ENCODE measurements at places on chromosomes 3 and 15.

DNA sequence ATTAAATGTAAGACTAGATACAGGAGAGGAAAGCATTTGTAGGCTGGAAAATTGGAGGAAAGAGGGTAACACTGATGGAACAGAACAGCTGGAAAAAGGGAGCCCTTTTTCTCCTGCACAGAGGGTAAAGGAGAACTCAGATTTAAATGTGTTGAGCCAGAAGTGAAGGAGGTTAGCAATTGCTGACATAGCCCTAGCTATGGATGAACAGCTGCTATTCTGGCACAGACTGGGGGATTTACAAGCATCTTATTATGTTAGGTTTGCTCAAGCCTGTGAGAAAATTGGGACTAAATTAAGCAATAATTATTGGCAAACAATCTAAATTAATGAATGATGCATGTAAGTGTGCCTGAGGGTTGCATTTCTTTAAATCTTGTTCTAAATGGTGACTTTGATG lies 40.6 kb upstream of the PRR20G start:
- DNase-seq, result no peak

DNA sequence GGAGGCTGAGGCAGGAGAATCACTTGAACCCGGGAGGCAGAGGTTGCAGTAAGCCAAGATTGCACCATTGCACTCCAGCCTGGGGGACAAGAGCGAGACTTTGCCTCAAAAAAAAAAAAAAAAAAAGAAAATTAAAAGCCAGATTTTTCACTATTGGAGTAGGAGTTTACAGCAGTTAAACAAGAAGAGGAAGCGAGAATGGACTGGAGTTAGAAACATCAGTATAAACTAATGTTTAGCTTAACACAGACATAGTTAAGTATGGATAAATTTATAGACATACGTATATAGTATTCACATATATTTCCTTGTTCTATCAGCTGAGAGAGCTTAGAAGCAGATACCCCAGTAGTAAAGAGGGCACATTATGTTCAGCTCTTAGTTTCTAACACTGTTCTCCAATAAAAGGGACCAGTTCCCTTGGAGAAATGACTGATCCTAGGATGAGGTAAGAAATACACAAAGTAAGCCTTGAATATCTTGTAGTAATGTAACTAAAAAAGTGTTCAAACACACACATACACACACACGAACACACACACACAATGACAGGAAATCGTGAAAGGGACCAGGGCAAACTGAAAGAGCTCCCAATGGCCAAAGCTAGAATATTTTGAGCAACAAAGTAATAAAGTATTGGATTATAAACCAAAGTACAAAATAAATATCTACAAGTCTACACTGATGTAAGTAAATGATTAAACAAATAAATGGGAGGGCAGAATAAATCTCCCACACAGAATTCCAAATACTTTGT lies 25.1 kb downstream of the PIK3CB start:
- DNase-seq, result no peak

- no peak for DNase-seq
These were observed 129.1 kb upstream of the TGFBR2 start for GRCh38 chr3:30477149-30477921.

DNA sequence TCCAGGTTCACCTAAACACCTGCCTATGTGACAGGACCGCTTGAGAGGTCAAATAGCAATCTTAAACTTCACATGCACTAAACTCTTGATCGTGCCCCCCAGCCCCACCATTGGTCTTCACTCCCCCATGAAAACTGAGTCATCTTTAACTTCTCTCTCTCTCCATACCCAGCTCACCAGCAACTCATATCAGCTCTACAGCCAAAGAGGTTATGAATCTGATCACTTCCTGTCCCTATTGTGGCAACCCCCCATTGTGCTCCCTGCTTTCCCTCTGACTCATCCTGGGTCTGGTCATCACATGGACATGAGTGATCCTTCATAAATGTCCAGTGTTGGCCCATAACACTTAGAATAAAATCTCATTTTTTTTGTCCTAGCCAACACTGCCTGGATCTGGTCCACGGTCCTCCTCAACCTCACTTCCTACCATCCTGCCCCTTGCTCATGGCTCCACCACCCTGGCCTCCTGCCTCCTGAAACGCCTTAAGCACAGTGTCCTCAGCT lies 103.4 kb upstream of the HACD2 start:
- no peak for DNase-seq

DNA sequence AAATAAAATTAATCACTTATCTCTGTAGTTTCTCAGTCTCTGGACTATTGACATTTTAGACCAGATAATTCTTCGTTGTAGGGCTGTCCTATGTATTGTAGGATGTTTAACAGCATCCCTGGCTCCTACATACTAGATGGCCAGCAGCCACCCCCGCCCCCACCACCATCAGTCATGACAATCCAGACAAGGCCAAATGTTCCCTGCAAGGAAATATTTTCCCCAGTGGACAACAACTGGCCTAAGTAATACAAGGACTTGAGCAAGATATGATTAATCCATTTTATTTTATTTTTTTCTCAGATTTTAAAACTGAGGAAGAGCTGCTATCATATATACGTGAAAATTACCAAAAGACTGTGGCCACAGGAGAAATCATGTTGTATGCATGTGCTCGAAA lies 23.8 kb downstream of the TICRR start:
- no peak for DNase-seq

- no peak for DNase-seq
These were observed 64.2 kb upstream of the FOXP1 start for GRCh38 chr3:71647751-71648150.

- DNase-seq, result no peak
These were observed 199.1 kb upstream of the GADL1 start for GRCh38 chr3:31093606-31094005.

- no peak for DNase-seq
These were observed 40.4 kb upstream of the WDR49 start for GRCh38 chr3:167694121-167694520.

GRCh38 chr3:32307591-32307990 lies 69.1 kb downstream of the CMTM8 start:
- DNase-seq, result no peak

DNA sequence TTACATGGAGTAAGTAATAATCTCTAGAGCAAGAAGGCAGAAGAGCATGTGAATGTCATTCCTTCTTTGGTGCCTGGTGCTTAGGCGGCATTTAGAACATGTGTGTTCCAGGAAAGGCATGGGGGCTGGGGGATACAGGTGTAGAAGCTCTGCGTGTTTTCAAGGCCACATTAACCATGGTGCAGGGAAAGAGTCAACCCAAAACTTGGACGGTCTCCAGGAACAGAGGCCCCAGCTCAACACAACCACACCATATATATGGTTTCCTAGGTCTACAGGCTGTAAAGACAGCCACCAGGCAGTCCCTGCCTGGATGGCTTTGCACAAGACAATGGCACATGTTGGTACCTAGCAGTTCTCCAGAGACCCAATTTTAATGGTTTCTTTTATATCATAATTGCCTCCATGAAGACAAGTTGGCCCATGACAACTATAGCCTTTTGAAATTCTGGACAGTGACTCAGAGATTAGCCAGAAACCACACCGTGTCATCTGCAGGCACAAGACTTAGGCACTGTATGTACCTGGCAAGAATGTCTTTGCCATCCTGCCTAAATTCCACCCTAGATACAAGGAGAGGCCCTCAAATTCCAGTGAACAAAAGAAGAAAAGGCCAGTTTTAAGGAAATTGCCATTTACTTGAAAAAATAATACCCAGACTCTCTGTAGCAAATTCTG lies 25.0 kb upstream of the DGKG start:
- no peak for DNase-seq

DNA sequence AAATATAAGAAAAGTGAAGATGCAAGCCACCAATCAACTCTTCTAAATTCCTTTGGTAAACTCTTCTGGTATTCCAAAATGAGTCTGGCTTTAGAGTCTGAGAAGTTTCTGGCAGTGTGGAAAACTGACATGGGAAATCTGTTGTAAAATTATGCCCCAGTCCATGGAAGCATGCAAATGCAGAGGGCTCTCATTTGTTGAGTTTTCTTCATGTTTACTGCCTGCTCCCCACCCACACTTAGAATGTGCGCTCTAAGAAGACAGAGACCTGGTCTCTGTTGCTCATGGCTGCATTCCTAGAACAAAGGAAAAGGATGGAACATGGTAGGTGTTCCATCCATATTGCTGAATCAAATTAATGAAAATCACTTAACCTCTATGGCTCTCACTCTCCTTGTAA lies 411.8 kb upstream of the PDZRN3 start:
- no peak for DNase-seq

DNA sequence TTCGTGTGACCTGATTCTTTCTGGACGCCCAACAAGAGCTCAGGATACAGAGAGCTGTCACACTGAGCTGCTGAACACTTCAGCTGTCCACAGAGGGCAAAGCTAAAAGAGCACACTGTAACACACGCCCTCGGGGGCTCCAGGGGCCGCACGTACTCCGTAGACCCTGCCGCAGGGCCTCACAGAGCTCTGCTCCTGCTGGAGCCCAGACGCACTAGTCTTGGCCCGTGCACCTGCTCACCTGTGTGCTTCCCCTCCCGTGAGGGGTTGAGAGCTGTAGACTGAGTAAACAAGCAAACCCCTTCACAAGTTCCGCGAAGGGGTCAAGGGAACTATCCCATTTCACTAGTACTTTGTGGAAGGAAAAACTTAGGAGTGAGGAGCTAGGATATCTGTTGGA lies 30.7 kb upstream of the TUSC7 start:
- no peak for DNase-seq

GRCh38 chr15:42595626-42596240 lies 20.3 kb downstream of the STARD9 start:
- no peak for DNase-seq

- no peak for DNase-seq
These were observed 52.0 kb downstream of the PIK3CB start for GRCh38 chr3:138782755-138783154.

DNA sequence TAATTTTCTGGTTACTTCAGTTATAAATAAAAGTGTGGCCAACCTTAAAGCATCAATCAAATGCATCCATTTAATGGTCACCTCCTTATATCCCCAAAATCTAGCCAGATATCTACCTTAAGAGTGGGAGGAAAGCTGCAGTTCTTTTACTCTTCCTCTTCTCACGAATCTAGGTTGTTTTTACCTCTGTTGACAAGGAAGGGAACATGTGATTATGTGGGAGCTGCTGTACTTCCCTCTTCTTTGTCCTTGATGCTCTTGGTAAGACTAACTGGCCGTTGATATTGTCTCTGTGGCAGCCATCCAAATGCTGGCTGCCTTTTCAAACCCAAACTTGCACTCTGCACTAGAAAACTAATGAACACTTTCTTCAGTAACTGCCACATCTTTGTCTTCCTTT lies 275.3 kb upstream of the CADM2 start:
- DNase-seq, result no peak

- DNase-seq, result no peak
These were observed 95.1 kb downstream of the LRIG1 start for GRCh38 chr3:66405701-66406091.

- no peak for DNase-seq
These were observed 195.8 kb downstream of the FHIT start for GRCh38 chr3:61055447-61055846.

DNA sequence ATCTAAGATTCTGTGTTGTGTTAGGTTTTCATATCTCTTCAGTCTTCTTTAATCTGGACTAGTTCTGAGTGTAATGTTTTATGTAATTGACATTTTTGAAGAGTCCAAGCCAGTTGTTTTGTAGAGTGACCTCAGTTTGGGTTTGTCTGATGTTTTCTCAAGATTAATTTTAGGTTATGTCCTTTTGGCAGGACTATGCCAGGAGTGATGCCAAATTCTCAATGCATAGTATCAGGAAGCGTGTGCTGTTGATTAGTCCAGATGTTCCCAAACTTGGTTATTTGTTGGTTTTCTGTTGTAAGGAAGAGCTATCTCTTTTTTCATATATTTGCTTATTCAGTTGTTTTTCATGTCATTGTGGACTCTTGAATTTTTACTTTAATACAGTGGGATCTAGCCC lies 32.6 kb downstream of the NMD3 start:
- no peak for DNase-seq

- no peak for DNase-seq
These were observed 7.7 kb downstream of the SUCLG2 start for GRCh38 chr3:67646586-67647234.

GRCh38 chr3:172132159-172132586 lies 92.8 kb downstream of the FNDC3B start:
- DNase-seq, result no peak

DNA sequence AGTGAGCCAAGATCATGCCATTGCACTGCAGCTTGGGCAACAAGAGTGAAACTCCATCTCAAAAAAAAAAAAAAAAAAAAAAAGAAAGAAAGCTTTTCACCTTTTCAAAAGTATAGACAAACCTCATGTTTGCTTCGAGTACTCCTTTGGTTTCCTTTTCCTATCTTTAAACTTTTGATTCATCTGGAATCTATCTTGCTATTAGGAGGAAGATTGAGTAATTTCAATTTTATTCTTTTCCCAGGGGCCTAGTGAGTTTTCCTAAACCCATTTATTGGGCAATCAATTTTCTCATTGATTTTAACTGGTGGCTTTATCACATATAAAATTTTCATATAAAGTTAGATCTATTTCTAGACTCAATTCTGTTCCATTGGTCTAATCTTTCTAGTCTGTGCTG lies 190.5 kb upstream of the VEPH1 start:
- no peak for DNase-seq

- no peak for DNase-seq
These were observed 279.0 kb downstream of the LPP start for GRCh38 chr3:188432802-188433520.

DNA sequence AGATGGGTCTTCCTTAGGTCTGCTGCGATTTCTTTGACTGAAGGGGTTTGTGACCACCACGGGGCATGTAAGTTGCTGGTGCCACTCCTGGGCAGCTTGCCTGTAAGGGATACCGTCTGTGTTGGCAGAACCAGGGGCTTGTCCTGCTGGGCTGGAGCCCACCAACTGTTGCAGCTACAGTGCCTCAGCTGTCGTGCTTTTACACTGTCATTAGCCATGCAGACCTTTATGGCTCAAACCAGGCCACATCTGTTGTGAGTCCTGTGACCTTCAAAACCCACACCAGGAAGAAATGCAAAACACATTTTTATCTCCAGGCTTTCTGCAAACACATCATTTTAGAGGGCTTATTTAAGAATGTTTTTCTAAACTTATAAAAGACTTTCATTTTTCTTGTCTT lies 168.7 kb downstream of the PTPRG start:
- no peak for DNase-seq

DNA sequence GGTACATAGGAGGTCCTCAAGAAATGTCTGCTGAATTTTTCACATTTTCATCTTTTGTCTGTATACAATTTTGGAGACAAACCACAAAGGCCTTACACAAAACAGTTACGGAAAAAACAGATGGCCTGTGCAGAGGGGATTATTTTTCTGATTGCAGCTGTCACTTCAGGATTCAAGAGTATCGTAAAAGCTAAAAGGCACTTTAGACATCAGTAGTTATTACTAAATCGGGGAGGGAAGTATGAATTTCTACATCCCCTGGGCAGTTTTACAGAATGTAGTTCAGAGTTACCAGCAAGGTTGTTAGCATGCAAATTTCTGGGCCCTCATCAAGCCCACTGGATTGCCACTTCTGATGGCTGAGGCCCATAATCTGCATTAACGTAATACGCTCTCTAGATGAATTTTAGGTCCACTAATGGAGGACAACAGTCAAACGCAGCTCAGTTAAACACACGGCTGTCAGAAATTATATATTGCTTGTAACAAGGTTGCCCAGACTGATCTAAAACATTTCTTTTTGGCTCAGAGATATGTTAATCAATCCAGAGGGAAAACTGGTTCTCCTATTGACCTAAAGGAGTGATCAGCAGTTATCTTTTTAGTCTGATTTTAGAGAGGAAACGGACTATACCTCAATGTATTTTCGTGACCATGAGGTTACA lies 1.1 kb downstream of the RIOX2 start:
- DNase-seq, result no peak

GRCh38 chr15:70479785-70480184 lies 283.6 kb downstream of the UACA start:
- DNase-seq, result no peak

All from activated CD4-positive, alpha-beta T cell treated with anti-CD3 and anti-CD28 coated beads, Interleukin-2, amount 50 U/mL, for 4 hours (primary cell).